RCC 7860 (cell line): ENCODE measurements at places on chromosomes 2 and 18.

- DNase-seq = peak; percentile 64
Observed at GRCh38 chr2:108215794-108216211, 24.0 kb upstream of the SULT1C3 start.

- no peak for DNase-seq
Observed at GRCh38 chr2:203789618-203790017, 78.0 kb upstream of the CTLA4 start.

DNA sequence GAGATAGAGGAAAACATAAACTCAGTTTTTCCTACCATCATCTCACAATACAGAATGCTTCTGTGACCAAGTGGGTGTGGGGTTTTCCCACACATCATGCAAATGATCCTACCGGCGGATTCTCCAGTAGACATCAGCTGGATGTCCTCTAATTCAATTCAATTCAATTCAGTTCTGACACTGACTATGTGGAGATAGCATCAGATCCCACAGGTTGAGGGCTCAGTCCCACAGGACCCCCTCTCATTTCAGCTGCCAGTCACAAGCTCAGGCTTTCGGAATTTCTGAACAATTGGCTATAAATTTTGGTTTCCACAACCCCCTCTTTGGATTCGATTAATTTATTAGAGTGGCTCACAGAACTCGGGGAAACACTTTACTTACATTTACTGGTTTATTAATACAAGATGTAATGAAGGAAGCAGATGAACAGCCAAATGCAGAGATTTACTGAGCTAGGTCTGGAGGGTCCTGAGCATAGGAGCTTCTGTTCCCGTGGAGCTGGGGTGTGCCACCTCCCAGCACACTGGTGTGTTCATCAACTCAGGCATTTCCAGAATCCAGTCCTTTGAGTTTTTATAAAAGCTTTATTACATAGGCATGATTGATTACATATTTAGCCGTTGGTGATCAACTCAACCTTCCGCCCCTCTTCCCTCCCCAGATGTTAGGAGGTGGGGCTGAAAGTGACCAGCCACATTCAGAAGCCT is 350.1 kb downstream of the MYCN start:
- no peak for DNase-seq

DNA sequence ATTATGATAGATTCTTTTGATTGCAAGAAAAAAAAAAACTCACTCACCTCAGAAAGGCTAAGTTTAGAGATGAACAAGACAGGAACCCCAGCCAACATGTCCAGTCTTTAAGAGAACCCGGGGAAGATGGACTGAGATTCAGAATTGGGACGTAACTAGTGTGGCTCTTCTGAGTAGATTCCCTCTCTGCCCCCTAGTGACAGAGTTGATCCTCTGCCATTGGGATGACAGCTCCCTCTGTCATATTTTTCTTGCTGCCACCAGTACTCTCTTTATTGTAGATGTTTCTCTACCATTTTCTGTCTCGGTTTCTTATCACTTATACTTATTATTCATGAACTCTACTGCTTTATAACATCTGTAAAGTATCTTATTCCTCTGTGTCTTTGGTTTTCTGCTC is 77.7 kb downstream of the GULP1 start:
- peak; percentile 31 for DNase-seq

- DNase-seq = peak; percentile 97
Observed at GRCh38 chr2:218230882-218231281, 13.9 kb downstream of the ARPC2 start.

DNA sequence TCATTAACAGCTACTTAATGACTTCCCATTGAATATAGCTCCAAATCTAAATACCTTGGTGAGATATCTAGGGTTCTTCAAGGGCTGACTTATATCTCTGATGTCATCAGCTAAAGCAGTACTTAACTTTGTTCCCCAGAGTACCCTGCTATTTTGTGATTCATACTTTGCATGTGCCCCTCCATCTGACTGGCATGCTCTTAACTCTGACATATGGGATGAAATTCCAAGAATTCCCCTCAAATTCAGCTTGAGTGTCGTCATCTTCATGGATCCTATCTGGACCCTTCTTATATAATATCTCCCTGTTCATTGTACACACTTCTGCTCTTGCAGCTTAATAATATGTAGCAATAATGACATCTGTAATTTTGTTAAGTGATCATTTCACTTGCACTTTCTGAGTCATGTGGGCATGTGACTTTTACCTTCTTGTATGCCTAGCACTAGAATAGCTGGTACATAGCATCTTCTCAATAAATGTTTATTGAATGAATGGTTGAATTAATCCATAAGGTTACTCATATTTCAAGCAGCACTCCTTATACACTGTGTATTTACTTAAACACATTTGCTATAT is 172.9 kb downstream of the WDR7 start:
- DNase-seq = no peak

DNA sequence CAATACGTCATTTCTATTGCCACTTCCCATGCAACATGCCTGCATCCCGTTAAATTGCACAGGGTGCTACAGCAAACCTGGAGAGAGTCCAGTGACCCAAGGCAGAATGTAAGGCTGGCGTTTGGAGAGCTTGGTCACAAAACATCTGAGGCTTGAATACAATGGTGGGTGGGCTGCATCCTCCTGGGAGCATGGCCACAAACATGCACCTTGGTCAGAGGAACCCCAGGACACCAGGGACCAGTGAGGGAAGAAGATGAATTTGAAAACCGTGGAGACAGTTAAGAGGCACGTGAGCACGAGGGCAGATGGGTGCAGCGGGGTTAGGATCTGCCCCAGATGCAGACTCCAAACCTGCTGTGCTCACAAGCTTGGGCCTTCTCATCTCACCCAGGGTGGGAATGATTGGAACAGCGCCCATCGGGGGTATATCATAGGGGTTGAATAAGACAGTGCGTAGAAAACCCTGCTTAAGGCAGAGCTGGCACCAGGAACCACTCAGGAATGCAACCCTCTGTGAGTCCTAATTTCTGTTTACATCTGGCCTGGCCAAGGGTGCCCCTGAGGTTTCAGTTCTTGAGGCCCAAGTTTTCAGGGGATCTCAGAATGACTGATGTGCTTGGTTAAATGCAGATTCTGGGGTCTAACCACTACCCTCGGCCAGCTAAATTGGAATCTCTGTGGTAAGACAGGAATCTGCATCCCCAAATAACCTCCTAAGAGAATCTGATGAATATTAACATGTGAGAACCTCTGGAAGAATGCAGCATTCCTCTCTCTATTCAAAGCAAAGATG is 97.2 kb downstream of the ARL4C start:
- DNase-seq = no peak

DNA sequence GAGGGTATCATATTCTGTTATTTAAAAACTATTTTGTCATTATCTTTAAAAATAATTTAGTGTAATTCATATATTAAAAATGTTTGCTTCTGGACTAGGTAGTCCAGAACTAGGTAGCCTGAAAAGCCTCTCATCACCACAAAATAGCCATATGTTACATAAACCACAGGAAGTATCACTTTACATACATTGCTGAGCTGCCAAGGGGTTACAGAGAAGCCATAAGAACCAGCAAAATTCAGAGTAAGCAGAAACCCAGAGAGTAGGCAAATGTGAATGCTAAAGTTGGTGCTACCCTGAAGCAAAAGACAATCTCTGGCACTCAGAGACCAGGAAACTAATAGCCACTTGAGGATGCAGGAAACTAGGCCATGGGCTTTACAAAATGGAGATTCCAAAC is 60.9 kb downstream of the LOXHD1 start:
- DNase-seq = no peak

GRCh38 chr2:178848335-178848734 is 41.1 kb upstream of the TTN start:
- no peak for DNase-seq

DNA sequence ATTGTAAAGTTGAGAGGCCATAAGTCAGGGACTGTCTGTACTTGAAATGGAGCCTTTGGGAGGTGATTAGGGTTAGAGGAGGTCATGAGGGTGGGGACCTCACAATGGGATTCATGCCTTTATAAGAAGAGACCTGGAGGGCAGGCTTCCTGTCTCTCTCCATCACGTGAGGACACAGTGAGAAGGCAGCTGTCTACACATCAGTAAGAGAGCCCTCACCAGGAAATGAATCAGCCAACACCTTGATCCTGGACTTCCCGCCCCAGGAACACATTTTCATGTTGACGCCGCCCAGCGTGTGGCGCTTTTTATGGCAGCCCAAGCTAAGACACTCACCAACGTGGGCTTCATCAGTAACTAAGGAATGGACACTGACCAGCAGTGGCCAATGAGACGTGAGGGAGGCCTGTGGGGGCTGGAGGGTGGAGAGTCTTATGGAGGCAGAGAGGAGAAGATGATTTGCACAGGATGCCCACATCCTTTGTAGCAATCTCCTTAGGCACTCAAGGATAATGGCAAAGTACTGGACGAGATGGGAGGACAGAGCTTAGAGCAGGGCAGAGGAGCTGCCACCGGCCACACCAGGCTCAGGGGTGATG is 162.7 kb downstream of the EIPR1 start:
- DNase-seq = no peak

DNA sequence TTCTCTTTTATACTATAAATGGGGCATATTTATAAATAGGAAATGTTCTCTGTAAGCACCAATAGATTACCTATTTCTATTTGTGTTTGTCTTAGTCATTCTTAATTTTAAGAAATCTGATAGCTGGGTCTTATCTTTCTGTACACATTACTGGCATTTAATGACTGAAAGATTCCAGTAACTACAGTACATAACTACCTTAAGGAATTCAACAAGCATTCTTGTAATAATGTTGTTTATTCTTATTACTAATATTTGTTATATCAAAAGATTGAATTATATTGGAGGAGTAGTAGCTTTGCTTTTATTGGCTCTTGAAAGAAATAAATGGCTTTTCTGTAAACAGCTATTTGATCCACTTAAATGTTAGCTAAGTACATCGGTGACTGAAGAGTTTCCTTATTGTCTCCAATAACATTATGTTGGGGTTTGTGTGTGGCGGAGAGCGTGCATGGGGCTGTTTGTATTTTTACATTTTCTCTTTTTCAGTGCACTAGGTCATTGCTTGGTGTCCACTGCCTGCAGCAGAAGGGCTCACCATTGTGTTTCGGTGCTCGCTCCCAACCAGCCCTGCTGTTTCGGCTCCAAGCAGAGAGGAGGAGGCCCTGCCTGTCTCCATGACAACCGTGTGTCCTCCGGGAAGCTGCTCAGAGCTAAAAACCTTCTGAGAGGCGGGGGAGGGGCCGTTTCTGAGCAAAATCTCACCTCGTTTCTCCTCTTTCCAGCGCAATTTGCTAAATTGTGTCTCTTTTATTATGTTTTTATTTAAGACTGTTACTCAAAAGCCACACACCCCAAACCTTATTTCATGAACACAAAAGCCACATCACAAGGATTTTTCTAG is 112.5 kb upstream of the SLC38A11 start:
- DNase-seq = no peak

DNA sequence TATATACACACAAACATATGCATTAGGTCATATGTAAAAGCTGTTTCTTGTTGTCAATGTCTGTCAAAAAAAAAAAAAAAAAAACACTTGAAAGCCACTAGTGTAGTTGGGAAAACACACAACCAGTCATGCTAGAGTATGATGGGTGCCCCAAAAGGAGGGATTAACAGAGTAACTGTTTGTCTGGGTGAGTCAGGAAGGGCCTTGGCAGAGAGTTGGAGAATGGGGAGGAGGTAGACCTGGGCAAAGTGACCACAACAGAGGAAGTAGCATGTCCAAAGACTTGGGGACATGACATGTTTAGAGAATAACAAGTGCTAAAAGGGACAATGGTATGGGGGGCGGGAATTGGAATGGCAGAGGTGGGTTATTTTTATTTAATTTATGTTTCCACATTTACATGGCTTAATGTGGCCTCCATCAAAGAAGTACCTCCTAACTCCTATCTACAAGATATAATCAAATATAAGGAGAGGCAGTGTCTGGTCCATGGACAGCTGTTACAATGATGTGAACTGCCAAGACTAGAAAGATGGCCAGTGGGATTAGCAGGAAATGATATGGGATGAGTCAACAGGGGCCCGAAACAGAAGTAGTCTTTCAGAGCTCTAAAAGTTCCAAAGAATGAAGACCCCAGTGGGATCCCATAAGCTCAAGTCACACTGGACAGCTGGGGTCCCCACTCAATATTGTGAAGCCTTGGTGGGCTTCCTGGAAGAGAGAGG is 99.9 kb upstream of the ZFP36L2 start:
- peak; percentile 11 for DNase-seq

- no peak for DNase-seq
Observed at GRCh38 chr18:54798186-54798585, 30.1 kb upstream of the RAB27B start.

DNA sequence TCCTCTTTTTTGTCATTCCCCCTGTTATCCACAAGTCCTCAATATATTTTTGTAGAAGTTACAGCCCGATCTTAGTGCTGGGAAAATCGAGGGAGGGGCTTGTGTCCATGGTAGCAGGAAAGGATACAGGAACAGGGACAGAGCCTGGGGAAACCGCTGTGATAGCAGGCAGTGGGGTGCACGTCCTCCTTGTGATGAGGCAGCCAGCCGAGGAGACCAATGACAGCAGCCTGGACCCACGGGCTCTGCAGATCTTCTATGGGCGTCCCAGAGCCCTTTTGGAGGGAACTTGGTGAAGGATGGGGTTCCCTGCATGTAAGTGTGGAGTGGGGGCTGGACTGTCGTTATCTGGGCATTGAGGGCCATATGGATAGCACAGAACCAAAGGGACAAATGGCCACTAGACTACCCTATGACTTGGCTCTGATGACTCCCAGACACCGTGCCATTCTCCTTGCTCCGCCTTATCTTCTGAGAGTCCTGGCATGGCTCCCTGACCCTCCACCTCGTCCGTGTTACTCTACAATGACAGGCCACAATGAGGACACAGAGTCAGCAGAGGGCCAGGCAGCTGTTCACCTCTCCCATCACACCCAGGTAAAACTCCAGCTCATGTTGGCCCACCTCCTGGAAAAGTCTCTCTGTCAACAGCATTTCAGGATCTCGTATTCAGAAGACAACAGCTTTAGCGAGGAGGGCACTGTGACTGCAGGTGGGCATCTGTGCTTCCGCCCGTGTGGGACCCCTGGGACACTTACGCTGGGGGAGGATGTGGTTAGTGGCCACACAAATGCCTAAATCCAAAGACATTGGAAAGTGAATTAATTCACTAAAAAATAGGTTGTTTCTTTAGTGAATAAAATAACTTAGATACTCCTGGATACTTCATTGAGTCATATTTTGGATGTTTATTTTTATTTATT is 100.1 kb downstream of the VAPA start:
- no peak for DNase-seq

DNA sequence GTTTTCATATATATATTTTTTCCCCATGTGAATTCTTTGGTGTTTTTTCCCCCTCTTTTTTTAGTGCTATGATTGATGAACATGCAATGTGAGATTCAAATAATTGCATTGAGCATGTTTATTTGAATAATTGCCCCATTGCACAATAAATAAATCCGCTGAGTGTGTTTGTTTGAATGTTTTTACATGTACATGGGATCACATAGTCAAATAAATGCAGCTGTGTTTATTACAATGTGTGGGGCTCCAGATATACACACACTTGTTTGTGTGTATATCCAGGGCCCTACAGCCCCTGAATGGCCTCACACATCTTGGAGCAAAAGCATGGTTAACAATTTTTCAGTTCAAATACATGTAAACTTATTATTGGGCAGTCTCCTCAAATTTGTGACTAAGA is 134.5 kb downstream of the ZEB2 start:
- DNase-seq = no peak
